Left renal cortex interstitium (tissue), 4 donors: ENCODE measurements at places on chromosomes 12 and 14. TPM values are rescaled to one million over a fixed set of nuclear protein-coding genes. Genes with fewer than 3 reads are reported as not detected.

DNA sequence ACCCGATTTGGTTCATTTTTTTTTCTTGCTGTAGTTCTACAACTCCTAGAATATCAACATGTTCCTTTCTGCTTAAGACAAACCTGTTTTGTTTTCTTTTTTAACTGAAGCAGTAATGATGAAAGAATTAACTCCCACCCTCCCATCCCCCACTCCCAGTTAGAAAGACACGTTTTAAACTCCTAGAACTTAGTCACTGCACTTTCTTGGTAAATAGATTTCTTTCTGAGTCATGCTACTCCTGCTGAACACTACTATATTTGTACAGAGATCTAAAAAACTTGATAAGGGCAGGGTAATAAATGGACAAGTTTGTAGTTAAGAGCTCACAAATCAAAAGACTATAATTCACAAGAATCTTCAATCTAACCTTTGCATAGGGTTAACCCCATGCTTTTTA, 118.9 kb upstream of the PTPRB start:
- no peak for DNase-seq

- DNase-seq: no peak
These were observed 52.6 kb downstream of the RASSF8 start for GRCh38 chr12:26011099-26011498.

RND1 gene
- polyA plus RNA-seq: 3.5 TPM

SLCO1B1 gene
- polyA plus RNA-seq: not detected

ACOT6 gene
- polyA plus RNA-seq: 0.20 TPM

DNA sequence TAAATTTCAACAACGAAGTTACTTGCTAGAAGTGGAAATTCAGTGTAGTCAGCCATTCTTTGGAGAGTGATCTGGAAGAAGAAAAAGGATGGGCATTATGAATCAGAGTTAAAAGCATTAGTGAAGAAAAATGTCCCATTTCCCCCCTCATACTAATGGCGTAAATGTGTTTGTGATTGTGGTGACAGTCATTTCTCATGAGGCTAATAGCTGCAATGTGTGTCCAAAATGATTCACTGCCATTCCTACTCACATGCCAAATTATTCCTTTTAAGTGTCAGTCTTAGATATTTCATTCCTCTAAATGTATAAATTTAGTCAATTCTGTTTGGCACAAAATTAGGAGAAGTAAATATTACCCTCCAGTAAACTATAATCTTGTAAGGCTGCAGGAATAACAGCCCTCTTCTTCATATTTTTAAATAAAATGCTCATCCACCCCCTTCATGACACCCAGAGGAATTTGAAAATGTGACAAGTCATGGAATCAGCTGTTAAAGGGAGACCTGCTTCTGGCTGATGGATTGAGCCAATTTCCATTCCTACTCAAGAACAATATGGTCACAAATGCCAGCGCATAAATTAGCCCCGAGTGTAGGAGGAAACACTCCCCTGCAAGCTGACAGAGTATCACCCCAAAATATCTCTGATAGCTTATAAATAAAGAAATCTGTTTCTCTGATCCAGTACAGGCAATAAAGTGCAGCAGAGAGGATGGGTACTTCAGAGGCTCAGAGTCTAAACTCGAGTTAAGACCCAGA, 912.3 kb upstream of the SEL1L start:
- DNase-seq: no peak

- DNase-seq: no peak
These were observed 252.5 kb downstream of the SLC6A15 start for GRCh38 chr12:84660139-84660538.

NGB gene
- not detected for polyA plus RNA-seq

GRCh38 chr12:110741341-110742095, 1.2 kb downstream of the PPP1CC start:
- no peak for DNase-seq

DNA sequence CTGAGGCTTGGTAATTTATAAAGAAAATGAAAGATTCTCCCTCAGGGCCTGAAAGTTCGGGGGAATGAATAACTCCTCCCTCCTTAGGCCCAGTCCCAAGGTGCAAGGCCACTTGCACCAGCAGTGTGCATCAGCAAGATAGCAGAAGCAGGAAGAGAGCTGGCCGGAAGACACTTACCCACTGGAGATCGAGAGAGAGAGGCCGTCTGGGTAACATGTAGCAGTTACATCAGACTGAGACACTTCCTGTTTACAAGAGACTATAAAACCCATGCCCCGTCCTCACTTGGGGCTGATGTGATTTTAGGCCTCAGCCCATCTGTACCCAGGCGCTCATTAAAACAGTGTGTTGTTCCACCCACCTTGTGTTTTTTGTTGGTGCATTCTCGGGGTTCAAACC, 85.2 kb downstream of the TMTC3 start:
- DNase-seq: no peak

GRCh38 chr14:68140806-68141205, 321.2 kb downstream of the RAD51B start:
- DNase-seq: no peak

PLBD2 gene
- polyA plus RNA-seq: 23.4 TPM

DNA sequence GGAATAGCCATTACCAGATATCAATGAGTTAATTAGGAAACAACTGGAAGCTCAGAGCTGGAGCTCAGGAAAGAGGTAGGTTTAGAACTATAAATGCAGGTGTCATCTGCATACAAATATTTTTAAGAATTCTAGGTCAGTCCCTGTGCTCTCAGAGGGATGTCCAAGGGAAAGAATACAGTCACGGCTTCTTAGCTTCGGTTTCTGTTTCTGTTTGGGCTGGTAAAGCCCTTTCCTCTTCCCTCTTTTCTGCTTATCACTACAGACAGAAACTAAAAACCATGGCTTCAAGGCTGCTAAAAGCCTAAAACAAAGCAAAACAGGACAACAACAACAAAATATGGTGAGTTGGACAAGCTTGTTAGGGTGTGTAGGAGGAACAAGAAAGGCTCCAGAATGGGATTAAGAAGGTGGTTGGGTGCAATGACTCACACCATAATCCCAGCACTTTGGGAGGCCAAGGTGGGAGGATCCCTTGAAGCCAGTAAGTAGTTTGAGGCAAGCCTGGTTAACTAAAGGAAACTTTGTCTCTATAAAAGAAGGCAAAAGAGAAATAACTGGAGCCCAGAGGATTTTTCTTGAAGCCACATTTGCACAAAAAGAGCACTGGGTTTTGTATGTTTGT, 113.0 kb downstream of the SEC23A start:
- DNase-seq: no peak

DNA sequence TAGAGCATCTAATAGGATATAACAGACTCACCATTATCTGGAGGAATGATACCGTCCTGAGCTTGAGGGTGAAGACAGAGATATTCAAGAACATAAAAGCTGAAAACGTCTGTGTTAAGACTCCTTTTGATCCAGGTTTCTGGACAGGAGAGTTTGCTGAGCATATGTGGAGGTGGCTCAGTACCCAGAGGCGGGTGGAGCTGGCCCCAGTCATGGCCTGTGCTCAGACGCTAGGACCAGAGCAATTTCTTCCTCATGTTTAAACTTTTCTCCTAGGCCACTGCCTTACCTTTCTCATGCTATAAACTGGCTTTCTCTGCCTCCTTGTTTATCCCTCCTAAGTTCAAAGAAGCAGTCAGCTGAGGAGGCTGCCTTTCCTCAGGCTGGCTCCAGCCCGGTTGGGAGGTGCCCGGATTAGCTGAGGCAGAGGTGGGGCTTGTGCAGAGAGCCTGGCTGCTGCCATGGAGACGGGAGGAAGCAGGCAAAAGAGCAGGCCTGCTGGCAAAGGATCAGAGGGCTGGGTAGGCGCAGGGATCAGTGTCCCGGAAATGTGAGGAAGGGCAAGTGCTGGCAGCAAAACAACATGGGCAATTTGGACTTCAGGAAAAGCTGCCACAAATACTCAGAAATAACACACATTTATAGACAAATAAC, 13.7 kb downstream of the COA8 start:
- peak; percentile 69 for DNase-seq

DNA sequence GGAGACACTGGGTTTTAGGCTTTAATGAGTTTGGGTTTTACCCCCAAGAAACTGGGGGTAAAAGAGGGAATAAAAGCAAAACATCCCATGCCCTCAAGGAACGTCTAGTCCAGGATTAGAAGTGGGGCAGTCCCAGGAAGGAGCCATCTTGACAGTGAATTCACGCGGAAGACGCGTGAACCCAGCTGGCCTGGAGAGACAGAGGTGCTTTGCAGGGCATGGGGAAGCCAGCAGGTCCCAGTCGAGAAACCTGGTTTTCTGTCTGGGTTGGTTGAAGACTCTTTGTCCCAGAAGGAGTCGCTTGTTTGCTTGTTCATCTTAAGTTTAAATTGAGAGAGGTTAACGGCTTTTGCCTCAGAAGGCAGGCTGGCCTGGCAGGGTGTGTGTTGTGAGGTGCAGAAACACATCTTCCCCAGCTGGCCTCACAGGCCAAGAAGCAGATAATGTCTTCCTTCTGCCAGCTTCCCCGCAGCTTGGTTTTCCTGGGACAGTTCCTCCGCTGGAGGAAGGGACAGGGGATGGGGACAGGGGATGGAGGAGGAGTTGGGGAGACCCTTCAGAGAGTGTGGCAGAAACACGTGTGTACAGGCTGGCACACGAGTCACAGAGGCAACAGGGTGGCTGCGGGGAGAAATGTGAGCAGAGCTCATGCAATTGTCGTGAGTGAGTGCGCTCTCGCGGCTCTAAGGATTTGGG, 18.5 kb upstream of the CD9 start:
- DNase-seq: no peak

DNA sequence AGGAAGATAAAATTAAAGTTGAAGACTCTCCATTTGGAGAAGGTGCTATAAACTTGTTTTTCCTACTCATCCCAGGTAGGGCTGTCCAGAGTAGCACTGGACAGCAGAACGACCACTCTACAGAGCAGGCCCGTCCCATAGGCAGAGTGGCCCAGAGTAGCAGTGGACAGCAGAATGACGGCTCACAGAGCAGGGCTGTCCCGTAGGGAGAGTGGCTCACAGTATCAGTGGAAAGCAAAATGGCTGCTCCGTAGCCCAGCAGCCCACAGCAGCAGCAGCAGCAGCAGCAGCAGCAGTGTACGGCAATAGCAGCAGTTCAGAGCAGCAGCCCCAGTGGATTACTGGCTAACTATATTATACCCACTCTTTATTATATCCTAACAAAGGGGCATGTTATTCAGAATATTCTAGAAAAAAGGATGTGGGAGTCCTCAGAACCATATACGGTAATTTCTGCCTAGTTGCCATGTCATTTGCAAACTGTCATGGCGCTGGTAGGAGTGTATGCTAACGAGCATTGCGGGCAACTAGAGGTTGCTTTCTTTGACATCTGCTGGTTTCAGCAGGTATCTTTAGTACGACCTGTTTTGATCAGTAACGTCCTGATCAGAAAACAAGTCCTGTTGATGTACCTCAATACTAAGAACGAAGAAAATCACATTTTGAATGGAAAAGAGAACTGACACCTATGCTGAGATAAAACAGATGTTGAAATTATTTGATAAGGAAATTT, 567.3 kb downstream of the SLC16A7 start:
- no peak for DNase-seq

DNA sequence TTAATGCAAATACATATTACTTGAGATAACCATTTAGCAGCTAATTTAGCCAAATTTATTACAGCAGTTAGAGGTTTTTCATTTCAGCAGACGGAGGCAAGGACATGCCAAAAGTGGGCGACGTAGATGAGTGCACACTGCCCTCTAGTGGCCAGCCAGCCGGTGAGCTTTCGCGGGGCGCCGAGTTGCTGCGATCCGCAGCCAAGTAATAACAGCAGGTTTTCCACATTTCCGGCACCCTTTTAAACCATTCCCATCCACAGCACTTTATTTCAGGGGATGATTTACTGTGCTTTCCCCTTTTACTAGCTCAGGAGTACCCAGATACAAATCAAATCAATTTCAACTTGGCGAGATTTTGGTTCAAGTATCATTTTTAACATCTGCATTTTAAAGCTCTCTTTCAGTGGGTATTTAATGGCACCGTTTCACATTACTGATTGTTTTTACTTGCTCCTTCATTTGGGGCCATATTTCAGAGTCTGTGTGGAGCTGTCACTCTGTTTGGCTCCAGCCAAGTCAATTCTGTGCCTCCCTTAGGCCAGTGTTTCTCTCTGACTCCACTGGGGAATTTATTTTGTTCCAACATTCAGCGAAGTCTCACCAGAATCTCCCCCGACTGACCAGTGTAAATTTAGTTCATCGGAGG, 158.0 kb downstream of the EGLN3 start:
- DNase-seq: peak; percentile 69

DNA sequence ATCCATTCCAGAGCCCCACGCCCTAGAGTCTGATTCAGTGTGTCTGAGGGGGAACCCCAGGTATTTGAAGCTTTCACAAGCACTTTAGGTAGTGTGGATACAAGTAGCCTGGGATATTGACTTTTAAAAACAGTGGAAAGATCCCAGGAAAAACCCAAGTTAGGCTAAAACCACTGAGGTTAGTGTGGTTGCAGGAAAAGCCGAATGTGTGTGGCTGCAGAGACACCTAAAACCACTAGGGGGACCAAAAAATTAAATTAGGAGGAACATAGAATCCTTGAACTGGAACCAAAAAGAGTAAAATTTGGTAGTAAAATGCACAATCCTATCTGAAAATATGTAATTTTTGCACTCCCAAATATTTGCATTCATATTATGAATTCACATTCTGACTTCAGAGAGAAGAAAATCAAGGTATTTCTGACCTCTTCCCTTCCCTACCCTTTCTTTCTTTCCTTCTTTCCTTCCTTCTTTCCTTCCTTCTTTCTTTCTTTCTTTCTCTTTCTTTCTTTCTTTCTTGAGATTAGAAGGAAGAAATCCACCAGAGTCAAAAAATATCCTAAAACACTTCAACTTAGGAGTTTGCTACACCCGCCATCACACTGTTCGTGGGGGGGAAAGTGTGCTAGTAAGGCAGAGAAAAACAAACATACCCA, 37.8 kb downstream of the SLCO1A2 start:
- DNase-seq: no peak

DNA sequence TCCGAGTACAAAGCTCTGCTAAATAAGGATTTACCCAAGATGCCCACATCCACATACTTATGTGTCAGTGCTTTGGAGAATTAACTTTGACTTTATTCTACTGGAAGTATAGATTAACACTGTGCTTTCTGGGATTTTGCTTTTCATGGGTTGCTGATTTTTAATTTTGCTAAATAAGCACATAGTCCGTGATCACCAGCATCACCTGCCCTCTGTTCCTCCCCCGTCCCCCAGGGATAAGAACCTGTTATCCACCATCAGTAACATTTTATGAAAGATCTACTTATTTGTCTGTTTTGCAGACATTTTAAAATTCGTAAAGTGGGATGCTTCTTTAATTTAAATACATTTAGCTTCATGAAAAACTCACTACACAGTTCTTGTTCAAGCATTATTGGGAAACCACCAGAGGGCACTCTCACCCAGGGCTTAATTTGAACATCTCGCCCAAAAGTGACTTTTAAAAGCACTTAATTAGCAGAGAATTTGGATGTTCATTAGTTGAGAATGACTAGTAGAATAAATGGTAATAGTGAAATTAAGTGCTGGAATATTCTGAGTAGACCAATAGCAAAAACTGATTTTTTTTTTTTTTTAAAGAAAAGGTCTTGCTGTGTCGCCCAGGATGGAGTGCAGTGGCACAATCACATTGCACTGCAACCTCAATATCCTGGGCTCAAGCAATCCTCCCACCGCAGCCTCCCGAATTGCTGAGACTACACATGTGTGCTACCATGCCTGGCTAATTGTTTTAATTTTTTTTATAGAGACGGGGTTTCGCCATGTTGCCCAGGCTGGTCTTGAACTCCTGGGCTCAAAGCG, 35.7 kb downstream of the MRPL42 start:
- peak; percentile 44 for DNase-seq

RHEBL1 gene
- 1.3 TPM for polyA plus RNA-seq

PTGER2 gene
- 5.6 TPM for polyA plus RNA-seq
